ENCODE measurements at places on chromosomes 7 and 10.

- no peak for DNase-seq
These were observed 2.6 kb upstream of the DLX6 start for GRCh38 chr7:97002555-97003261.

DNA sequence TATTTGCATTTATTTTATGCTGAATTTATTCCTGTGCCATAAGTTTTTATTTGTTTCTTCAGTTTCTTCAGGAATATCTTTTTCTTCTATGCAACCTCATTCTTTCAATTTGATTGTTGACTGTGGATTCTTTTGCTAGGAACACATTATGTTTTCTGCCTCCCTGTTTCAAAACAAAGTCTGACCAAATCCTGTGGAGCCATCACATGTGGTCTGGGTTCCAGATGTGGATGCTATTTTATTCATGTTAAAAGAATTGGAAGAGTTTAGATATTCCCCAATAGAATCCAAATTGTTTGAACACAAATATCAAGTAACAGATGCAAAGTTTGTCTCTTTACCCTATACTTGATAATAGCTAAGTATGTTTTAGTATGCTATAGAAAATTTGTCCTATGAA lies 56.8 kb upstream of the LRRC17 start:
- no peak for DNase-seq

- no peak for DNase-seq
These were observed 116.2 kb downstream of the FAM107B start for GRCh38 chr10:14658331-14659127.

DNA sequence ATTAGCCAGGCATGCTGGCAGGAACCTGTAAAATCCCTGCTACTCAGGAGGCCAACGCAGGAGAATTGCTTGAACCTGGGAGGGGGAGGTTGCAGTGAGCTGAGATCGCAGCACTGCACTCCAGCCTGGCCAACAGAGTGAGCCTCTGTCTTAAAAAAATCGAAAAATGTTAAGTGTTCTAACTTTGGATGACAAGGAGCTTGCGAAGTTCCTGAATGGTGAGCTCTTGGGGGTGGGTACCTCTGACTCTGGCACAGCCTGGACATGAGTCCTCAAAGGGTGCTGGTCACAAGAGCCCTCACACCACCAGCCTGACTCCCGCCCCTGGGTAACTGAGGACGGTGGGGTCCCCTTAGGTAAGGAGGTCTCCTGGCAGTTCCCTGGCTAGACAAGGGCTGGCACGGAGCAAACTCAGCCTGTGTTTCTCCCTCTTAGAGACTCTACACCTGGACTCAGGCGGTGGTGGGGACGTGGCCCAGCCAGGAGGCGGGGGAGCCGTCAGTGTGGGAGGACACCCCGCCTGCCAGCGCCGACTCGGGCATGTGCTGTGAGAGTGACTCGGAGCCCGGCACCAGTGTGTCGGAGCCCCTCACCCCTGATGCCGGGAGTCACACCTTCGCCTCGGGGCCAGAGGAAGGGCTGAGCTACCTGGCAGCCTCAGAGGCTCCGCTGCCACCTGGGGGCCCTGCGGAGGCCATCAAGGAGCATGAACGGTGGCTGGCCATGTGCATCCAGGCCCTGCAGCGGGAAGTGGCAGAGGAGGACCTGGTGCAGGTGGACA lies 24.1 kb downstream of the AMZ1 start:
- DNase-seq, result no peak

GRCh38 chr10:78384049-78384431 lies 350.4 kb downstream of the RPS24 start:
- DNase-seq, result no peak

DNA sequence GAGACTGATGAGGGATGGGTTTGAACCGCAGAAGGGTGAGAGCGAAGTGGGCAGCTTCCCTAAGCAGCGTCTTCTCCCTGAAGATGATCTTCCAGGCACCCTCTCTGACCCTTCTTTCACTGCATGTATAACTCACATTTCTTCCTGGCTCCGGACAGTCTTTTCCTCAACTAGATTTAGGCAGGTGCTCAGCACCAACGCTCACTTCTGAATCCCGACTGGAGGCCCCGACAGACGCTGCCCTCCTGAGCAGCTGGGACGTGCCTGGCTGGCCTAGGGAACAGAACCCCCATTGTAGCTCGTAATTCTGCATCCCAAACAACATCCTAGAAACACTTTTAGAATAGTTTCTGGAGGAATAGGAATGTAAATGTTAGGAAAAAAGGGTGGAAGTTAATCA lies 206.6 kb downstream of the DIP2C start:
- no peak for DNase-seq

- no peak for DNase-seq
These were observed 79.0 kb upstream of the CELF2 start for GRCh38 chr10:10938676-10939075.

DNA sequence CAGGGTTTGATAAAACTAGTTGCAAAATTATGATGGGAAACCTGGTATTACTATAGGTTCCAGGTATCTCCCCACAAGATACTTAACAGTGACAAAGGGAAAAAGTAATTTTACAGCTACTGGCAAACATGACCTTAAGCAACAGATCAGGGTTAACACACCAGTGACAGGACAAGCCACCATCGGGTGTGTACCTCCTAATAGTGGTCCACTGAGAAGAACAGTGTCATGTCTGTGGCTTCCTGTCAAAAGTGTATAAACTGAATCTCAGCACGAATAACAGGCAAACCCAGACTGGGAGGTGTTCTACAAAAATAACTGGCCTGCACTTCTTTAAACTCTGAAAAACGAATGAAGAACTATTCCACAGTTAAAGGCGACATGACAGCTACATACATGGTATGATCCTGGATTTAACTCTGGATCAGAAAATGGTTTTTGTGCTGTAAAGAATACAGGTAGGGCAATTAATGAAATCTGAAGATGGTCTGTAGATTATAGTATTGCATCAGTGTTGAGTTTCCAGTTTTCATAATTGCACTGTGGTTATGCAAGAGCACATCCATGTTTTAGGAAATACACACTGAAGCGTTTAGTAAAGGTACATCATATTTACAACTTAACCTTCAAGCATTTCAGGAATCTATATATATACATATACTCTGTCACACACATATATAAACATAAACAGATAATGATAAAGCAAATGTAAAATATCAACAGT lies 32.0 kb upstream of the ARMS2 start:
- no peak for DNase-seq

GRCh38 chr10:57654856-57655255 lies 612.8 kb downstream of the IPMK start:
- no peak for DNase-seq

GRCh38 chr7:119482209-119482608 lies 790.8 kb upstream of the KCND2 start:
- no peak for DNase-seq

Measured in activated T-helper 1 cell treated with Interleukin-2 at 50 U/mL for 16 hours (primary cell).